DMS 273 treated with DMSO at 0.1 percent for 48 hours (cell line): ENCODE measurements at places on chromosomes 3 and 15.

GRCh38 chr15:58517682-58518525 is 86.1 kb downstream of the LIPC start:
- DNase-seq: no peak

GRCh38 chr3:150222691-150223489 is 185.2 kb upstream of the TSC22D2 start:
- no peak for DNase-seq

GRCh38 chr3:50630877-50631276 is 13.9 kb downstream of the MAPKAPK3 start:
- DNase-seq: no peak

DNA sequence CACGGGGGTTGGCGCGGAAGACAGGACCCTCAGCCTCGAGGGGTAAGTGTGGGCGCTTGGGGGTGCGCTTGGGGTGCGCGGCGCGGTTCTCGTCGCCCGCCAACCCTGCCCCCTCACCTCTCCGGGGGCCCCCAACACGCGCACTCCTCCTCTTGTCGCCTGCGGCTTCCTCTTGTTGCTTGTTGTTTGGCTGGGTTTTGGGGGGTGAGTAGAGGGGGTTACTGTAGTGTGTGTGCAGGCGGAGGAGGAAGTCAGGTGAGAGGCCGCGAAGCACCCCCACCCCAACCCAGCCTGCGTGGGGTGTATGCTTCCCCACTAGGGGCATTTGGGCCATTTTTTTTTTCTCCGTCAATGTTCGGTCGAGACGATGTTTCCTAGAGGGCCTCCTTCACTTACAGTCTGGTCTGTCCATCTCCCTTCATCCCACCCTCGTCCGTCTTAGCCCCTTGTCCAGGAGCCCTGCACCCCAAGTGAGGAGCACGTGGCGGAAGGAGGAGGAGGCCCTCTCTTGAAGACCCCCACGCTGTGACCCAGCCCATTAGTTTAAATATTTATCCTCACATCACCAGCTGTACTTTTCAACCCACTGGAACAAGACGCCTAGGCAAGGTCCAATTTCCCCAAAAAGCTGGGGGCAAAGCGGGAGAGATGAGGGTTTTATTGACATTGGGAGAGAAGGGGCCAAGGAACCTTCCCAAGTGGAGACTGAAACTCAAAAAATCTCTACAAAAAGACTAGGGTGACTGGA is 20.4 kb upstream of the SATB1 start:
- DNase-seq: no peak

GRCh38 chr3:53166781-53167291 is 5.8 kb downstream of the PRKCD start:
- DNase-seq: no peak

- no peak for DNase-seq
Observed at GRCh38 chr3:64266065-64266931, 41.0 kb upstream of the PRICKLE2 start.
